ENCODE measurements at places on chromosomes 7 and 10.

DNA sequence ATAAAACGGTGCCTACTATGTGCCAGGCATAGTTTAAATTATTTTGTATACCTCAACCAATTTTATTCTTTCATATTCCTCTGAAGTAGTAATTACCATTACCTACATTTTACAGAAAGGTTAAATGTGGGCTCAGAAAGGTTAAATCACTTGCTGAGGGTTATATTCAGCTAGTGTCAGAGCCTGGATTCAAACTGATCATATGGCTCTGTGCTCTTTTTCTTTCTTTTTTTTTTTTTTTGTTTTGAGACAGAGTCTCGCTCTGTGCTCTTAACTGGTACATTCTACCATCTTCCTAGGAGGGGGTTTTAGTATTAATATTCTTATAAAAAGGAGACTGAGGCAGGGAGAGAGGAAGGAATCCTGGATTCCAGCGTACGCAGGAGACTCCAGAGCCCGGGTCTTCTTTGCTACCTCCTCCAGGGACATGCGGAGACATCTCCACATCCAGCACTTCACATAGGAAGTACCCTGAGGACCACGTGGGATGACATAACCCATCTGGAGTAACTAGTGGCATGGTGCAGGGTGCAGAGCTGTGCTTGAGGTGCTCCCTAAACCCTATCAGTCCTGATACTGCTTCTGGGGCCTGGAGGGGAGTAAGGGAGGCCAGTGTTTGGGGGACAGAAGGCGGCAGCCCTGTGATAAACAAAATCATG is 29.6 kb upstream of the ATXN7L1 start:
- no peak for DNase-seq

DNA sequence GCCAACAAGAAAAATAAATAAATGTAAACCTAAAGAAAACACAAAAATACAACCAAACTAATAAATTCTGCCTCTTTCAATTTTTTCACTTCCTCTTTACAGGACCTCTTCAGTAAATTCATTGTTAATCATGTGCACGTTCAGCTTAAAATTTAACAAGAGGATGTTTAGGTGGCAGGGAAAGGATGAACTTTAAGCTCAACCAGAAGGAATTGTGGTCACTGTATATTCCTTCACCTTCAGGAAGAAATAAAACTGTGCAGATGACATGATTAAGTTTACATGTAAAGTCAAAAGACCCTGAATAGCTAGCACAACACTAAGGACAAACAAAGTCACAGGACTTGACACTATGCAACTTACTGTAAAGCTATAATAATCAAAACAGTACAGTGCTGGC is 33.0 kb downstream of the KIF5B start:
- DNase-seq, result no peak

DNA sequence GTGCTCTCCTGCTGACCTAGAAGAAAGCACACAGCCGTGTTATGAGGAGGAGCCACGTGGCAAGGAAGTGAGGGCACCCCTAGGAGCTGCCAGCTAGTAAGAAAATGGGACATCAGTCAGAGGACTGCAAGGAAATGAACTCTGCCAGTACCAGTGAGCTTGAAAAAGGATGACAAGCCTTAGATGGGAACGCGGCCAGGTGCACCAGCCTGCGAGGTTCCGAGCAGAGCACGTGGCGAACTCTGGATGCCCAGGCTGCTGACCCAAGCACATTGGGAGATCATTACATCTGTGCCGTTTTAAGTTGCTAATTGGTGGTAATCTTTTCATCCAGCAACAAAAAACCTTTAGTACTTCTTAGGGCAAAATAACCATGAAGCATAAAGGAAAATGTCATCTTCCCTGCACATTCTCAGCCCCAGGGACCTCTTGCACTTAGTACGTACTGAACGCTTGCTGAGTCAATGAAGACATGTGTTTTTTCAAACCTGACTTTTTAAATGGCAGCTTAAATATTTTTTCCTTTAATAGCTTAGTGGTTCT is 69.4 kb downstream of the AMZ1 start:
- DNase-seq, result no peak

DNA sequence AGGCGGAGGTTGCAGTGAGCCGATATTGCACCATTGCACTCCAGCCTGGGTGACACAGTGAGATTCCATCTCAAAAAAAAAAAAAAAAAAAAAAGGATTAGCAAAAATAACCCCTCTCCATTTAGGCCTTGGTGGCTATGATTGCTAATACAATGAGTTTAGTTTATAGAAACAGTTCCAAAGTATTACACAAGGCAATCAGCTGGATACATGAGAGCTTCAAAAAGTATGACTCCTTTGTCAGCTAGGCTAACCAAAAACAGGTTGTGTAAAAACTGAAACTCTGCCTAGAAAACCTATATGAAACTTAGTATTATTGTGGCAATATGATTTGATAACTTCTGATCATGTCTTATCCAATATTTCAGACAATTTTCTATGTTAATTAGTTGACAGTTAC is 57.2 kb downstream of the SUGCT start:
- DNase-seq, result no peak

DNA sequence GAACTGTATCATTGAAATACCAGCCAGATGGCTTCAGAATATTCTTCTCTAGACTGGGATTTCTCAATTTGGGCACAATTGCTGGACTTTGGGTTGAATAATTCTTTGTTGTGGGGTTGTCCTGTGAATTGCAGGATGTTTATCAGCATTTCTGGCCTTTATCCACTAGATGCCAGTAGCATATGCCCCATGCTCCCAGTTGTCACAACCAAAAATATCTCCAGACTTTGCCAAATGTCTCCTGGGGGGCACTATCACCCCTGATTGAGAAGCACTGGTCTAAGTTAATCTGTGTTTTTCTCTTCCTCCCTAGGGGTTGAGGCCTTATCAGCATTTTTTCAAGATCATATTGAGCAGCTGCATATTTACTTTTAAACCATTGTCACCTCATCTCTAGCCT is 204.9 kb upstream of the SP8 start:
- no peak for DNase-seq

DNA sequence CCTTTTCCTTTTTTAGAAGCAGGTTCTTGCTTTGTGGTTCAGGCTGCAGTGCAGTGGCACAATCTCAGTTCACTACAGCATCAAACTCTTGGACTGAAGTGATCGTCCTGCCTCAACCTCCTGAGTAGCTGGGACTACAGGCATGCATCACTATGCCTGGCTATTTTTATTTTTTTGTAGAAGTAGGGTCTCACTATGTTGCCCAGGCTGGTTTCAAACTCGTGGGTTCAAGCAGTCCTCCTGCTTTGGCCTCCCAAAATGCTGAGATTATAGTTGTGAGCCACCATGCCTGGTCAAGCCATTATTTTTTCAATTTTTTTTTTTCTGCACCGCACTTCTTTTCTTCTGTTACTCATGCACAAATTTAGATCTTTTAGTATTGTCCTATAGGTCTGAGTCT is 154.7 kb downstream of the ADK start:
- DNase-seq, result no peak

GRCh38 chr7:139973101-139974050 is 89.4 kb downstream of the PARP12 start:
- no peak for DNase-seq

GRCh38 chr10:22927661-22928403 is at the start of gene ARMC3:
TSS of gene ARMC3 (plus strand) at chr10:22928053. CDS start at chr10:22931997, 3,944 bp downstream.
- DNase-seq, result no peak

DNA sequence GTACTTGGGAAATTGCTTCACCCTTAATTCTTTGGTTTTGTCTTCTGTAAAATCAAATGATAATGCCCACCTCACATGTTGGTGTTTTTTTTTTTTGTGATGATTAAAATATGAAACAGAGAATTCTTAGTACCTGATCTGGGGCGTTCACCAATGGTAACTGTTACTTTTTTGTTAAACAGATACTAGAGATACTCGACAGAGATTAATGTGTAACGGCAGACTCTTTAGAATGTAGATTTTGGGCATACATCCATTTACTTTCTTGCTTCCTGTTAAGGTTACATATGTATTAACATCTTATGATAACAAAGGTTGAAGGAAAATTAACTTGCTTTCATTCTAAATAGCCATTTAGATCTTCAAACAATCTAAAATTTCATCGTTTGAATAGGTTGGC is 23.3 kb downstream of the PLXDC2 start:
- no peak for DNase-seq

DNA sequence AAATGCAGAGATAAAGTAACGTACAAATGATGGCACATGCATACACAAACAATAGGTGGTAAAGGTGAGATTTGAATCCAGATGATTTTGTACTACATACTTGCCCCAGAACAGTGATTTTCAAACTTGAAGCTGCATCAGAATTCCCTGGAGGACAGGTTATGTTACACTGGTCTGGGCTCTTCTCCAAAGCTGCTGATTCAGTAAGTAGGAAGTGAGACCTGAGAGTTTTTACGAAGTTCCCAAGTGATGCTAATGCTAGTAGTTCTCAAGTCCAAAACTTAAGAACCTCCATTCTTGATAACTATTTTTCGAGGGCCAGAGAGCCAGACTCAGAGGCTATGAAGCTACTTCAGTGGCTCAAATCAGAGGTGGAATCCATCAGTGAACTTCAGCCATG is 159.0 kb upstream of the POM121L12 start:
- DNase-seq, result no peak

GRCh38 chr7:22476824-22477223 is 23.2 kb downstream of the STEAP1B start:
- DNase-seq, result no peak

DNA sequence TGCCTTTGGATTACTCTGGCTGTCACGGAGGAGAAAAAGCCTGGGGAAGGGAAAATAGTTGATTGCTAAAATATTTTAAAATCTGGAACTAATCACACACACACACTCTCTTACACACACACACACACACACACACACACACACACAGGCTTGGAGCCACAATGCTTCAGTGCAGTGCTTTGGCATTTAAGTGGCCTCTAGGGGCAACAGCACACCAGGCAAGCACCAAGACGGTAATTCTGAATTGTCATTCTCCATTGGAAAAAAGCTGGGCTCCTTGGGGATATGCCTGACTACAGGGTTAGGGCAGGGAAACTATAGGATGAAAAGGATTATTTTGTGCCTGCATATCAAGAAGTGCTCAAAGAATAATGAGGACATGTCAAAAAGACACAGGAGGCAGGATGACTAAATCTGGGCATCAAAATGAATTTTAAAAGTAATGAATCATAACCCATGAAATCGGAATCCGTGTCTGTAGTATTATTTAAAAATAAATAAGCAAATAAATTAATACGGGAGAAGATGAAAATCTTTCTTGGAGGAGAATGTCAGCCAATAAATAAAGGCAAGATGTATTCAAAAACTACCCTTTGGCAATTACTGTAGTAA is 30.4 kb upstream of the DDC start:
- DNase-seq, result no peak

- no peak for DNase-seq
Observed at GRCh38 chr7:98387544-98388226, 13.2 kb downstream of the BAIAP2L1 start.

DNA sequence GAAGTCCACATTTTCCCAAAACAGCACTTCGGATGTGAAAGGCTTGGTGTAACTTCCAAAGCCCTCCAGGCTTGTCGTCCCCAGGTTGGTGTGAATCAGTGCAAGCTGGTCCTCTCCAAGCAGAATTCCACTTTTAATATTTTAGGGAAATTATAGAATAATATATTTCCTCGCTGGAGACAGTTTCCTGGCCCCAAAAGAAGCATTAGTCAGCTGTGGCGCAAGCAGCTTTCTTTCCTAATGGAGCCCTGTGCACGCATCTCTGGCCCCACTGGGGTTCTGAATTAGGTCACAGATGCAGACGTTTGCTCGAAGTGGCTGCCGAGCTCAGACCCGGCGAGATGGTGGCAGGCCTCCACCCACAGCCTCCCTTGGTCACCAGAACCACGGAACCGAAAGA is 33.3 kb upstream of the MNX1 start:
- no peak for DNase-seq

DNA sequence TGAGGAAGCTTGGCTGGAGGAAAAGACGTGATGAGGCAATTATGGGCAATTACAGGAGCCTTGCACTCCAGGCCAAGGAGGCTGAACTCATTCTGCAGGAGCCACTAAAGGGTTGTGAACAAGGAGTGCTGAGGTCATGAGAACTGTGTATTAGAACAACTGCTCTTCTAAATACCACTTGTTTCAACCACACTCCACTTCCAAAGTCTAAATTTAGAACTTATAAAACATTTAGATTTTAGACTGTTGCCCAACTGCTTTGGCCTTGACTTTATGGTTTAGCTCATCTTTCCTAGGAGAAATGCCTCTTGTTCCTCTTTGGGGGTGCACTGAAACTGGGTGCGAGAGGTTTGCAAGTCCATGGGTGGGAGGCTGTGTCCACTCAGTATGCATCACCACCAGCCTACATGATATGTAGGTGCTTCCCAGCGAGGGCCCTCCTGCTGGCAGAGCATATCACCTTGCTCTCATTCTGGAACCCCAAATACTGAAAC is 199.7 kb upstream of the AOAH start:
- DNase-seq, result no peak

- no peak for DNase-seq
Observed at GRCh38 chr7:95662987-95663386, 66.7 kb upstream of the PDK4 start.

DNA sequence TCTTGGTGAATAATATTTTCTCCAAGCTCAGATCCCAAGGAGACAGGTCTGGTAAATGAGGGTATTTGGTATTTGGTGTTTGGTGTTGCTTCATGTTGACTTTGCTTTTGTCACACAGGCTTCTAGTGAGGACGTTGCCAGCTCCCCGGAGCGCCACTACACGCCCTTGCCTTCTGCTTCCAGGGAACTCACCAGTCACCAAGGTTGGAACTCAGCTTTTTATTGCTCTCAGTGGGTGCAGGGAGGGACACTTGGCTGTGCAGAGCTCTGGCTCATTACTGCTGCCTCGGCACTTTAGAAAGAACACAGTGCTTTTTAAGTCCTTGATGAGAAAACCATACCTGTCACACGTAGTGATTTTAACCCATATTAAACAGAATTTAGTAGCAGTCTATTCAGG is 892.9 kb downstream of the LRMDA start:
- no peak for DNase-seq

- no peak for DNase-seq
Observed at GRCh38 chr10:75043256-75044131, 68.0 kb upstream of the SAMD8 start.

DNA sequence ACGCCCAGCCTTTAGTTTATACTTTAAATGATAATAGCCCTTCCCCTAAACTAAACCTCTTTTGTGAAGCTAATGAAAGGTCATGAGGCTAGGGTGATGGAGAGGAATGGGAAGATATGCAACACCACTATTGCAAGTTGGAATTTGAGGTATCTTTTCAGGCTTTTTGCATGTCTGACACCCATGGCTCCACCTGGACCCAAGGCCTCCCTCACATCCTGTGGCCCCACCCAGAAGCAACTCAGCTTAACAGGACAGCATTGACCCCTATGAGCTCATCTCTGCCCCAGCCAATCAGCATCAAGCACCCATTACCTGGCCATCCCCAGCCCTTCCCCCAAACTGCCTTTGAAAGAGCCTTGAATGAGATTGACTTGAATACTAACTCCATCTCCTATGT is 674.2 kb upstream of the NRP1 start:
- no peak for DNase-seq
